Activated CD8-positive, alpha-beta T cell treated with anti-CD3 and anti-CD28 coated beads, Interleukin-2, amount 10 ng/mL, durations not matched to agents 7 days and 5 days (primary cell): ENCODE measurements at places on chromosomes 1 and 21. TPM values are rescaled to one million over a fixed set of nuclear protein-coding genes. Genes with fewer than 3 reads are reported as not detected.

The CD1E gene
- not detected for total RNA-seq

The AQP10 gene
- total RNA-seq, result not detected

The CRYBG2 gene
- total RNA-seq, result 7.6 TPM

The AMPD1 gene
- not detected for total RNA-seq

The C1orf94 gene
- not detected for total RNA-seq

The ZYG11A gene
- 0.16 TPM for total RNA-seq

The NES gene
- not detected for total RNA-seq

The MYCL gene
- total RNA-seq, result not detected

DNA sequence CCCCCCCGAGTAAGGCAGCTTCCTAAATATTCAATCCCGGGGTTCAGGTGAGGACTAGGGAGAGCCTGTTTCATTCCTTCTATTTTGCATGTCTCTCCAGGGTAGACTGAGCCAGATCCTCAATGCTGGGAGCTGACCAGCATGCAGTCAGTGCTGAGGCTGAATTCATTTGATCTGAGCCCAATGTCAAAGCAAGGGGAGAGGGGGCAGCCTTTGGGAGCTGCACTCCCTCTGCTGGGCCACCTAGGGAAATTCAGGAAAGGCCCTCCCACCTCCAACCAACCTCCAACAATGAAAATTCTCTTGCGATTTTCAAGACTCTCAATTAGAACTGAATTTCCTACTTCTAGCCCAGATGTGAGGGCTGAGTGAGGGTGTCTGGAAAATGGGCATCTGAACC, 371.2 kb downstream of the NPHP4 start:
- H3K27me3 ChIP-seq, result peaks cover 3% of the 10 kb centered on the region
- DNase-seq, result no peak
- H3K27ac ChIP-seq, result no peak overlapping the region
- no peak overlapping the region for H3K4me3 ChIP-seq
- H3K36me3 ChIP-seq, result no peaks in the 10 kb centered on the region

- peak; percentile 32 for DNase-seq
- no peak overlapping the region for H3K27ac ChIP-seq
- no peaks in the 10 kb centered on the region for H3K36me3 ChIP-seq
- no peak overlapping the region for H3K4me3 ChIP-seq
- no peaks in the 10 kb centered on the region for H3K27me3 ChIP-seq
Observed at GRCh38 chr1:185495898-185496297, 178.9 kb upstream of the IVNS1ABP start.

DNA sequence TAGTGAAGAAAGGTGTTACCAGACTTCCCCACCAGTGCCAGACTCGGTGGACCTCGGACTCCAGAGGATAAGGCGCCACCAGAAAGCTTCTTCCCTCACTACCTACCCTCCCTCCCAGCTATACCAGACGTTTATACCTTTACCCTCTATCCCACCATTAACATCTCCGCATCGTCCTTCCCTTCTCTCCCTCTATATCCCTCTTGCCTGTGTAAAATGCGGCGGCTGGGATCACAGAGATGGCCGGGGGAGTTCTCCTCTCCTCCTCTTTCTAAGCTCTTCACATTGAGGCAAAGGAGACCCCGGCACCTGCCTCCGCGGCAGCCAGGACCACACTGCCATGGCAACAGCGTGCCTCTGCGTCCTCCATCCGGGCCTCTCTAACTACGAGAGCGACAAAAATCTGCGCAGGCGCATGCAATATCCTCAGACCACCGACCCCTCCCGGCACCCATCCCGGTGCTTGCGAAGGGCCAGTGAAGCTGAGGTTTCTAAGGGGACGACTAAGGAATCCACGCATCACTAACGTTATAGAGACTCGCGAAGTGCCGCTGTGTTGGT, at the start of gene CCDC181:
Gene CCDC181 (minus strand): TSS at position 394 of the 561 bp plus-strand sequence. CDS start 2,547 bp downstream, outside the sequence.
- peak within 1 kb of the TSS; percentile 82 for H3K4me3 ChIP-seq
- H3K36me3 ChIP-seq, result no peaks in the 10 kb centered on the region
- no peak within 1 kb of the TSS for H3K27ac ChIP-seq
- H3K4me1 ChIP-seq, result peaks cover 9% of the 10 kb centered on the region

GRCh38 chr1:168092566-168093355, 44.0 kb downstream of the GPR161 start:
- DNase-seq, result no peak
- H3K4me1 ChIP-seq, result no peaks in the 10 kb centered on the region
- no peaks in the 10 kb centered on the region for H3K27me3 ChIP-seq
- no peak overlapping the region for H3K4me3 ChIP-seq

GRCh38 chr1:151287767-151288500, 5.8 kb downstream of the ZNF687 start:
- H3K4me3 ChIP-seq, result no peak overlapping the region
- no peak overlapping the region for H3K27ac ChIP-seq
- no peaks in the 10 kb centered on the region for H3K27me3 ChIP-seq
- H3K4me1 ChIP-seq, result peaks cover 19% of the 10 kb centered on the region

DNA sequence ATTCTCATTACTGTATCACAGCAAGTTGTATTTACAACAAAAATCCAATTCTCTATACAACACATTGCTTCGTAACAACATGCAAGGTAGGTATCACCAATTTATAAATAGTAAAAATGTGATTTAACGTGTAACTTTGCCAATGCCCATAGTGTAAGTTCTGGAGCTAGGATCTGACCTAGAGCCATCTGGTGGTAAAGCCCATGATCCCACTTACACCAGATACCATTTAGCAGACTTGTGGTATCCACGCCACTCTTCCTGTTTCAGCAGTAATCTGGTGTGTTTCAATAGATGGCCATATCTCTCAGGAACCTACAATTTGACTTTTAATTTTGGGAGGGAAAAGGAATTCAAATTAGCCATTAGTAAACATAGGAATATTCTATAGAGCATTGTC, 10.2 kb downstream of the SETSIP start:
- no peaks in the 10 kb centered on the region for H3K27me3 ChIP-seq
- no peak overlapping the region for H3K27ac ChIP-seq
- no peak for DNase-seq
- no peaks in the 10 kb centered on the region for H3K4me1 ChIP-seq
- no peaks in the 10 kb centered on the region for H3K36me3 ChIP-seq

- H3K27me3 ChIP-seq, result no peaks in the 10 kb centered on the region
- no peak overlapping the region for H3K4me3 ChIP-seq
- H3K36me3 ChIP-seq, result peaks cover 3% of the 10 kb centered on the region
- DNase-seq, result no peak
Observed at GRCh38 chr1:235265900-235266299, 62.1 kb downstream of the ARID4B start.

GRCh38 chr21:37835481-37835880, 80.8 kb downstream of the KCNJ6 start:
- H3K4me1 ChIP-seq, result no peaks in the 10 kb centered on the region
- no peaks in the 10 kb centered on the region for H3K36me3 ChIP-seq
- no peak overlapping the region for H3K27ac ChIP-seq
- no peak overlapping the region for H3K4me3 ChIP-seq
- no peak for DNase-seq

GRCh38 chr21:20311234-20311787, 686.9 kb upstream of the NCAM2 start:
- H3K4me3 ChIP-seq, result no peak overlapping the region
- DNase-seq, result no peak
- H3K4me1 ChIP-seq, result no peaks in the 10 kb centered on the region
- no peak overlapping the region for H3K27ac ChIP-seq

GRCh38 chr1:94069919-94070285, 51.0 kb downstream of the ABCA4 start:
- H3K27ac ChIP-seq, result no peak overlapping the region
- no peaks in the 10 kb centered on the region for H3K36me3 ChIP-seq
- DNase-seq, result no peak
- peaks cover 1% of the 10 kb centered on the region for H3K27me3 ChIP-seq

DNA sequence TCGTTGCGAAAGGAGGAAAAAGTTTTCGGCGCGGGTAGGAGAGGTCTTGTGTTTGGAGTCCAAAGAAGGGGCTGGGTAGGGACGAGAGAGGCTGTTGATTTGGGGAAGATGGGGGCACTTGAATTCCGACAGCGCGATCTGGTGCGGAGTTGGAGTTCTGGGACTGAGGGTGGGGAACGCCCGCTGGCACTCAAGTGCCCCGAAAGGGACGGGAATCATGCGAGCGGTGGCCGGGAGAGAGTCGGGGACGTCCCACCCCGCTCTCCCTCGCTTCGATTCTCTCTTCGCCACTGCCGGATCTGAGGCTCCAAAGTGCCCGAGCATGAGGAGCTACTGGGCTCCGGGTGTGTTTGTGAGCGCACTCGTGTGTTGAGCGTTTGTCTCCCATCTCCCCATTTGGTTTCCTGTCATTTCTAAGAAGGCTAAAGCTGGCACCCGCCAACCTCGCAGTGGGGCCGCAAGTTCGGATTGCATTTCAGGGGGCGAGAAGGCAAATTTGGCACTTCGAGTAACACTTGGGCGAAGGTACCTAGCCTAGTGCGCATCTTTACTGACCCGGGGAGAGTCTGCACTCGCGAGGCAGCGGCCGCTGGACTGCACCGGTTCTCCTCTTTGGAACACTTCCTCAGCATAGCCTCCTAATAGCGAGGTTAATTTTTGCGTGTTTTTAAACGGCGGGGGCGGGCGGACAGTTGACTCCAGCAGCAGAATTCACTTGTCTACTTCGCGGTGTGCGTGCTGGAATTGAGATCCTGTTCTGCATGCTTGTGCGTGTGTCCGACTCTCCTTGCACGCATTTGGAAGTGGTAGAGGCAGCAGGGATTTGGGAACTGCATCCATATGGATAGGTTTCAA, 1.2 kb downstream of the CHRM3 start:
- H3K36me3 ChIP-seq, result no peaks in the 10 kb centered on the region
- DNase-seq, result no peak
- no peak overlapping the region for H3K27ac ChIP-seq
- H3K4me1 ChIP-seq, result peaks cover 26% of the 10 kb centered on the region
- peak overlapping the region; percentile 57 for H3K4me3 ChIP-seq

DNA sequence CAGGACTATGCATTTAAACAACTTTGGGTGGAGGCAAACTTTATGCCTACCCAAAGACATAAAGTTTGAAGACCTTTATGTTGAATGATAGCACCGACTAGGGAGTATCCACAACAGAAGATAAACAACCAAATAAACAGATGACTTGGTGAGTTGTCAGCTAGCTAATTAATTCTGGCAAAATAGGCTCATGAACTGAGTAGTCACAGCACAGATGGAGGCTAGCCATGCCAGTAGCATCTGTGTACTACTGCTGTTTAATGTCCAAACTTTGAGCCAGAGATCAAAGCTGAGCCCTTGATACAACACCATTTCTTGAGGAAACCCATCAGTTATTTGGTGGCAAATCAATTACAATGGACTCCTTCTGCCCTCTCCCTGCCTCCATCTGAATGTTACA, 40.3 kb upstream of the CCDC190 start:
- no peak overlapping the region for H3K27ac ChIP-seq
- no peaks in the 10 kb centered on the region for H3K36me3 ChIP-seq
- no peak overlapping the region for H3K4me3 ChIP-seq
- H3K4me1 ChIP-seq, result no peaks in the 10 kb centered on the region

DNA sequence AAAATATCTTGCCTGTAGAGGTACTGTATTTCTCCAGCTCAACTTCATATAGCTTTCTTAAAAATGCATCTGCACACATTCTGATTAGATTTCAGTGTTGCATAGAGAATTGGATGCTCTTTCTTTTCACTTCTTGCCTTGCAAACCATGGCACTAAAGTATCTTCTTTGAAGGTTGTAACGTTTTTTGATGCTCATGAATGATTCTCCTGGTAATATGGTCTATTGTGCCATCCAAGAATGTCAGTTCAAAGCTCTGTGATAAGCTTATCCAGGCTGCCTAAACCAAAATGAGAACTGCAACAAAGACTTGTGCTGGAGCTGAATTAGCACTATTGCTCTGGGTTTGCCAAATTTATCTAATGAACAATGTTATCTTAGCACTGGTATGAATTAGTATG, 1.9 kb downstream of the SGIP1 start:
- H3K27ac ChIP-seq, result no peak overlapping the region
- H3K4me3 ChIP-seq, result no peak overlapping the region
- DNase-seq, result no peak
- H3K4me1 ChIP-seq, result peaks cover 10% of the 10 kb centered on the region
- peaks cover 48% of the 10 kb centered on the region for H3K27me3 ChIP-seq

DNA sequence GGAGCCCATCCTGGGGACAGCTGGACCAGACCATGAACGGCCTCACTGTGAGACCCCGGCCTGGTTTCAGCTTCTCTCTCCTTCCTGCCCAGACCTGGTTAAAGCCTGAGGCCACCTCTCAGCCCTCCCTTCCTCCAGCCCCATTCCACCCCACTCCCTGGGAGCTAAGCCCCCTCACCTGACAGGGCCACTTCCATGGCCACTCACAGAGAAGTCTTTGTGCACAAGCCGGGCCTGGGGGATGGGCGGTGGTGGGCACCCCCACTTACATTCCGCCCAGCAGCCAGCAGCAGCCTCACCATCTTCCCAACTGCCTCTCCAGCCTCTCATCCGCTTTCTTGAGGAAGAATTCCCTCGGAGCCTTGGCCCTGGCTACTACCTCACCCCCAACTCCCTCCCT, 40.4 kb downstream of the RHBG start:
- H3K4me3 ChIP-seq, result no peak overlapping the region
- H3K27me3 ChIP-seq, result peaks cover 24% of the 10 kb centered on the region
- no peak overlapping the region for H3K27ac ChIP-seq
- H3K36me3 ChIP-seq, result no peaks in the 10 kb centered on the region
- no peaks in the 10 kb centered on the region for H3K4me1 ChIP-seq

DNA sequence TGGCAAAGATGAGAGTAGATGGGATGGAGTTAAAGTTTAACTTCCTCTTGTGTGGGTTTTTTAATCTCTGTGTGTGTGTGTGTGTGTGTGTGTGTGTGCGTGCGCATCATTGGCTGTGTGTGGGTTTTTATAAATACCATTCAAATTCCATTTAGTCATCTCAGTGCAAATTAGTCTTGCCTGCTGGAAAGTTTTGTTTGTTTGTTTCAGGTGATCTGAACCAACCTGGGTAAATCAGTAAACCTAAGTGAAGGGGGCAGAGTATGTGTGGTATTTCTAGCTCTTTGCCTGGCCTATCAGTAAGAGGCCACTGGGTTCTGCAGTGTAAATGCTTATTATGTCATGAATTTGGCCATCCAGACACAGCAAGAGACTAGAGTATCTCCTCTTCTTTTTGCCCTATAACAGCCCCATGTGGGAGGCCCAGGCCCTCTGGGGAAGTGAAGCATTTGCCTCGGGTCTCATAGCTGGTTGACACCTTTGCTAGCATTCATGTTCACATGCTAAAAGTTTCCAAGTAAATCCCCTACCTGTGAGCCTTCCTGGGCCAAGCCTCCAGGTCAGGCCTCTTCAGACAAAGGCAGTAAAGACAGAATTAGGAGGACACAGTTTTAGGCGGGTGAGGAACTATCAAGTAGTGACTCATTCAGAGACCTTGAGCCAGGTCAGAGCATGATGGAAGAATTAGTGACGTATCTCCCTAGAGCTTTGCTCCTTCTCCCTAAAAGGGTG, 14.7 kb downstream of the INTS3 start:
- H3K4me3 ChIP-seq, result no peak overlapping the region
- no peaks in the 10 kb centered on the region for H3K27me3 ChIP-seq
- H3K27ac ChIP-seq, result peak overlapping the region; percentile 20
- peaks cover 47% of the 10 kb centered on the region for H3K36me3 ChIP-seq
- no peak for DNase-seq

- H3K27me3 ChIP-seq, result no peaks in the 10 kb centered on the region
- no peak for DNase-seq
- H3K4me3 ChIP-seq, result no peak overlapping the region
- peak overlapping the region; percentile 86 for H3K27ac ChIP-seq
- H3K36me3 ChIP-seq, result peaks cover 81% of the 10 kb centered on the region
Observed at GRCh38 chr1:167503626-167504466, 14.5 kb downstream of the CD247 start.
